ENCODE measurements at places on chromosomes 2 and 18. TPM values are rescaled to one million over a fixed set of nuclear protein-coding genes. Genes with fewer than 3 reads are reported as not detected.

HOXD13 gene
- 1.4 TPM for total RNA-seq

TEKT4 gene
- not detected for total RNA-seq

SAG gene
- total RNA-seq: not detected

SERPINB3 gene
- not detected for total RNA-seq

SCN1A gene
- not detected for total RNA-seq

HOXD3 gene
- not detected for total RNA-seq

ANKRD29 gene
- 3.1 TPM for total RNA-seq

CCDC141 gene
- not detected for total RNA-seq

MOGAT1 gene
- not detected for total RNA-seq

CYP1B1 gene
- total RNA-seq: 13.5 TPM

RELCH gene
- total RNA-seq: 22.6 TPM

PSTPIP2 gene
- not detected for total RNA-seq

ZFP36L2 gene
- 19.4 TPM for total RNA-seq

IKZF2 gene
- total RNA-seq: 6.8 TPM

EPHA4 gene
- total RNA-seq: 0.41 TPM

C2orf72 gene
- total RNA-seq: 2.1 TPM

PRSS56 gene
- not detected for total RNA-seq

IL1R1 gene
- total RNA-seq: 0.61 TPM

CNGA3 gene
- total RNA-seq: not detected

REG3A gene
- total RNA-seq: not detected

CFAP65 gene
- total RNA-seq: not detected

VSNL1 gene
- total RNA-seq: not detected

CD8B2 gene
- not detected for total RNA-seq

ZNF24 gene
- total RNA-seq: 9.7 TPM

SNRNP27 gene
- total RNA-seq: 19.2 TPM

All from HT-29 (cell line).